Islet precursor cell (in vitro differentiated cells): ENCODE measurements at places on chromosomes 5 and 9.

- no peak for DNase-seq
These were observed 384.6 kb upstream of the KLF4 start for GRCh38 chr9:107874137-107874536.

DNA sequence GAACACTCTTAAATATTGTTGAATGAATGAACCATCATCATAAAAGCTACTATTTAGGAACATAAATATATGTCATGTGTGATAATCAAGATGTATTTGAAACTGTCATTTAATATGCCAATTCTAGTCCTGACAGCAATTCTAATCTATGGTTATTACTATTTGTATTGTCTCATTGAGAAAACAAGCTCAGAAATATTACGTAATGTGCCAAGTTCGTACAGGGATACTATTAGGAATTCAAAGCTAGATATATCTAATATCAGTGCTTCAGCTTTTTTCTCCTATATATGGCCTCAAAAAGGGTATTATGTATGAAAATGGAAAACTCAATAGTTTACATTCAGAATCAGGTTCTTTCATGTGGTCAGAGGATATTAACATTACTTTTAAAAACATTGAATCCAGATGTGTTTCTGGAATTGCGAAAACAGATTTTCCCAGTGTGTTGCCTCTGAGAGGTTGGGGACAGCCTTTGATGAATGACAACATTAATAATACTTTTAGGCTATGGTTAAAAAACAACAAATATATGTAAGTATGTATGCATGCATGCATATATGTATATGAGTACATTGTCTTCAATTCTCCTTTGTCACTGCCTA is 95.1 kb downstream of the KCTD16 start:
- no peak for DNase-seq

- DNase-seq = peak; percentile 18
These were observed 142.6 kb downstream of the MED10 start for GRCh38 chr5:6235726-6236125.

DNA sequence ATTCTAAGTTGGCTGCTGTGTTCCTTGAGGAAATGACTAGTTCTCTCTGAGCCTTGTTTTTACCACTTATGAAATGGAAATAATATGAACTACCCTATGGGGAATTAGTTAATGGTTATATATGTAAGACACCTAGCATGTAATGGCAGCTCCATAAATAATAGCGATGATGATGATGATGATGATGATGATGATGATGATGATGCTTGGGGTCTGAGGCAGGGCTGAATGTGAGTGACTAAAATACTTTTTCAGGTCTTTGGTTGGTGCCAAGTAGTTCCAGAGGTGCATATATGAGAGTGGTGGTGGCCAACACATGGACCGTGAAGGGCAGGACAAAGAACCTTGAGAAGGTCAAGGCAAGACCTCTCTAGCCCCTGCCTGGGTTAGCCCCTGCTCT is 123.3 kb upstream of the PANK3 start:
- DNase-seq = no peak

DNA sequence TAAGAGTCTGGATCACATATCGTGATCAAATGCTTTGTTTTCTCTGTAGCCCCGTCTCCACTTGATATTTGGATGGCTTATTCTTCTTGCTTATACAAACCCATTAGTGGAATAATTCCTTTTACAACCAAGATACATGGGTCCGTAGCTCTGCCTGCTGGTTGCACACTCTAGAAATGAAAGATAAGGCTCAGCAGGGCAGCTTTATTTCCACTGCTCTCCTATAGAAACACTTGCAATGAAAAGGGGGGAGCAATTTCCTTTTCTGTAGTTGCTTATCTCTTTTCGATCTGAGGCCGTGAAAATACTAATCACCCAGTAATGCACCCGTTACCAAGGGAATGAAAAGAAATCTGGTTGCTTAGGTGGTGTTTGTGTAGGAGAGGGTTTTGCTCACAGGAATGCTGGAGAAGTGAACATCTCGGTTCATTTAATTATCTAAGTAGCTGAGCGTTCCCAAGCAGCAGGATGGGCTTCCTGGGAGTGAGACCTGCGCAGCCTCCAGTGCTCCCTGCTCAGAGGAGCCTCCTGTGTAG is 131.7 kb downstream of the ADAMTS16 start:
- DNase-seq = no peak

GRCh38 chr5:78886341-78887230 is 98.5 kb downstream of the ARSB start:
- no peak for DNase-seq

GRCh38 chr5:62732677-62733121 is 154.1 kb downstream of the LRRC70 start:
- DNase-seq = no peak

DNA sequence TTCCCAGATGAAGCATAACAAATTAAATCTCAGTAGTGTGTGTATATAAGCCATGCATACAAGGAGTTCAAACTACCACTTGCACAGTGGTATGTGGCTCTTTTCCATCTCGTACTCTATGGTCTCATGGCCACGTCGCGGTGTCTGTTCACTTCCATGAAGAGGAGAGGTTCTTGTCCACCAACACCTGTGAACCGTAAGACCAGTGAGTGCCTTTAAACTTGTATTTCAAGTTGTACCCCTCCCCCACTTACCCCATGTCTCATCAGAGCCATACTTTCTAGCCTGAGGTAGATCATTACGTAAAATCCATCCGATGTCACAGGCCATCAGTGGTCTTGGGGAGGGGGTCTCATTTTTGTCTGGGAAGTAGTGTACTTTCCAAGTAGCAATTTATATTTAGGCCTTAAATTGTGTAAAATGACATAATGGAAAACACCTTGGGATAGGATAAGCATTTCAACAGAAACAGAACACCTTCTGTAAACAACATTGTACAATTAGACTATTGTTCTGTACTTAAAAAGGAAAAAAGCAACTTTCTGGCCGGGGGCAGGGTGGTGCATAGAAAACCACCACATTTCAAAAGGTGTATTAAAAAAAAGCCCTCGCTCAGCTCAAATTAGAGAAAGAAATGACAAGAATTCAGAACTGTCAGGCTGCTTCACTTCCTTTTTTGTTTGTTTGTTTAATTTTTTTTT is 163.0 kb downstream of the SMARCA2 start:
- peak; percentile 66 for DNase-seq

DNA sequence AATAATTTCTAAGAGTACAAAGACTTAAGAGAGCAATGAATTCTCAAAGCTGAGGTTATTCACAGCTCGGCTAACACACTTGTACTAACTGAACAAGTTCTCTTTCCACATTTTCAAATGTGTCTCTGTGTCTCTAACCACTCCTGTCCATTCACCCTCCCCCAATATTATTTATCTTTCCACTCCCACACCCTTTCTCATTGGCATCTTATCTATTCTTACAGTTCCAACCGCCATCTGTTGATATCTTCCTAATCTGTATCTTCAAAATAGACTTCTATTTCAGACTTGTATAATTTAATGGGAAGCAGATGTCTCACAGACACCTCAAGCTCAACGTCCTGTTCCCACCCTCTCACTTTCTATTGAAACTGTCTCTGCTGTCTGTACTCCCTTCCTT is 205.9 kb downstream of the ANXA1 start:
- DNase-seq = no peak

GRCh38 chr5:82205005-82205404 is 73.1 kb downstream of the RPS23 start:
- no peak for DNase-seq

DNA sequence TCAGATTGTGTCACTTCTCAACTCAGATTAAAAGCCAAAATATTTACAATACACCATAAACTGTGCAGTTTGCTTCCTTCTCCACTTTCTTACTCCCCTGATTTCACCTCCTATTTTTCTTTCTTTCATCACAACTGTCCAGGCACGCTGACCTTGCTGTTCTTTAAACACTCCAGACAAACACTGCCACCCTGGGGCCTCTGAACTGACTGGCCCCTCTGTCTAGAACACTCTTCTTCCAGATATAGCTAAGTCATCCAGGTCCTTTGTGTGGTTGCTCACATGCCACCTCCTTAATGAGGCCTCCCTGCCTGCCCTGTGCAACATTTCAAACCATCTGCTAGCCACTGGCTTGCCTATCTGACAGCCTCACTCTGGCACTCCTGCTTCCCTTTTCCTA is 46.6 kb downstream of the ATG10 start:
- DNase-seq = peak; percentile 85

DNA sequence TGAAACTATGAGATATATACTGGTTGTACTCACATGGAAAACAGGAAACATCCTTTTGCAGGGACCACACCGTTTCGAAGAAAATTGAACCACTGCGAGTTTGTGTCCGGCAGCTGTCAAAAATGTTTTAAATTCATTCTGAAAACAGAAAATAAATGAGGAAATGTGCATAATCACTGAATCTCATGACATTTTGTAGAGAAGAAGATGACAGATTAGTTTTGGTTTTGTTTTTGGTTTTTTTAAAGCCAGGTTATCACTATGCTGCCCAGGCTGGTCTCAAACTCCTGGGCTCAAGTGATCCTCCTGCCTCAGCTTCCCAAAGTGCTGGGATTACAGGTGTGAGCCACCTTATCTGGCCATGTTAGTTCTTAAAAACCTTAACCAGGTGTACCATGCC is 3.5 kb downstream of the TXNDC8 start:
- DNase-seq = no peak

GRCh38 chr5:177355868-177356168 is 1.9 kb upstream of the RGS14 start:
- no peak for DNase-seq

GRCh38 chr9:1071730-1072129 is 21.6 kb downstream of the DMRT2 start:
- no peak for DNase-seq

- peak; percentile 60 for DNase-seq
These were observed 115.0 kb downstream of the NFIB start for GRCh38 chr9:14198841-14199455.

- no peak for DNase-seq
These were observed 236.1 kb downstream of the PAPPA start for GRCh38 chr9:116389541-116390302.

- DNase-seq = no peak
These were observed 35.1 kb downstream of the DMXL1 start for GRCh38 chr5:119105971-119106370.

DNA sequence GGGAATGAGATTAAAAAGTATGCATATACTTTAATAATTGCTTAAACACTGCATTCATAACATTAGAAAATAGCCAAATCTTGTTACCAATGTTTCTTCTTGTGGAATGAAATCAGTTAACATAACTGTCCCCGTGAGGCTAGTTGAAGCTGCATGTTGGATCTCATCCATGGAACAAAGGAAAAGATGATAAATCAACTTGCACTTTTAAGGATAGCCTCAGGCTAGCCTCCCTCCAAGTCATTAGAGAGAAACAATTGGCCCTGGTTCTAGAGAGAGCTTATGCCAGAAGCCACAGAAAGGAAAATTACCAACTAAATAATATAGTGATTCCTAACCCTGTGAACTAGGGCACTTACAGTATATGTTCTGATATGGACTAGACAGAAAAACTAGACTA is 66.9 kb downstream of the GRIN3A start:
- DNase-seq = no peak

- no peak for DNase-seq
These were observed 26.9 kb upstream of the EXOC3 start for GRCh38 chr5:415928-416635.

DNA sequence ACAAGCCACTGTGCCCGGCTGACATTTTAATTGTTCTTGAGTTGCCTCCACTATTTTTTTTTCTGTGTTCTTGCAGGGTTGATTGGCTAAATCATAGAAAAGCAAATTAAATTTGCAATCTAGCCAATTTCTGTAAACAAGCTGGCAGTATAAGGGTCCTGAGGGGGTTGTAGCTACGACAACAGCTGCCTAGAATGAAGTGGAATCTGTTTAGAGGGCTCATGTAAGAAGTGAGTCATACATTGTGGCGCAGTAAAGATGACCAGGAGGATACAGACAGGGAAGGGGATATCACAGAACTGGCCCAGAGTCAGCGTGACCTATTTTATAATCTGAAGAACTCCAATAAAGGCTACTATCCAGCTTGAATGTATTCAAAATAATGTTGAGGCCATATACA is 82.2 kb upstream of the TLE1 start:
- DNase-seq = peak; percentile 56

GRCh38 chr5:39337252-39337915 is 26.9 kb downstream of the C9 start:
- DNase-seq = no peak

- DNase-seq = no peak
These were observed 80.9 kb downstream of the PPP2R2B start for GRCh38 chr5:146797658-146798057.

DNA sequence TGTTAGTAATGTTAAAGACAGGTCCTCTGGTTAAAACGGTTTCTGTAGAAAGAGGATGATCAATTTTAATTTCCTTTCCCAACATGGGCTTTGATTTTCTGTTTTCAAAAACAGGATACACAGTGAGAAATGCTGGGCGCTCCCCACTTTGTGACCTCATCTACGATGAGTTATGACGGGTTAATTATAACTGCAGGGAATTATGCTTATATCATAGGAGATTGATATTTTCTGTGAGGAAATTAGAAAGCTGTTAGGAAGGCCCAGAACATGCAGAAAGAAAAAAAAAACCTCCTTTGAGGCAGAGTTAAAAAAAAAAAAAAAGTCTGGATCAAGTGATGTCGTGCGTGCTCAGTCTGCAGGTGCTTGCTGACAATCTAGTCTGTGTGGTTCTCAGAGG is 176.8 kb upstream of the OTULINL start:
- no peak for DNase-seq

- no peak for DNase-seq
These were observed 72.2 kb downstream of the LIX1 start for GRCh38 chr5:97070234-97070633.

- peak; percentile 62 for DNase-seq
These were observed 143.2 kb downstream of the HMHB1 start for GRCh38 chr5:143955141-143955540.

DNA sequence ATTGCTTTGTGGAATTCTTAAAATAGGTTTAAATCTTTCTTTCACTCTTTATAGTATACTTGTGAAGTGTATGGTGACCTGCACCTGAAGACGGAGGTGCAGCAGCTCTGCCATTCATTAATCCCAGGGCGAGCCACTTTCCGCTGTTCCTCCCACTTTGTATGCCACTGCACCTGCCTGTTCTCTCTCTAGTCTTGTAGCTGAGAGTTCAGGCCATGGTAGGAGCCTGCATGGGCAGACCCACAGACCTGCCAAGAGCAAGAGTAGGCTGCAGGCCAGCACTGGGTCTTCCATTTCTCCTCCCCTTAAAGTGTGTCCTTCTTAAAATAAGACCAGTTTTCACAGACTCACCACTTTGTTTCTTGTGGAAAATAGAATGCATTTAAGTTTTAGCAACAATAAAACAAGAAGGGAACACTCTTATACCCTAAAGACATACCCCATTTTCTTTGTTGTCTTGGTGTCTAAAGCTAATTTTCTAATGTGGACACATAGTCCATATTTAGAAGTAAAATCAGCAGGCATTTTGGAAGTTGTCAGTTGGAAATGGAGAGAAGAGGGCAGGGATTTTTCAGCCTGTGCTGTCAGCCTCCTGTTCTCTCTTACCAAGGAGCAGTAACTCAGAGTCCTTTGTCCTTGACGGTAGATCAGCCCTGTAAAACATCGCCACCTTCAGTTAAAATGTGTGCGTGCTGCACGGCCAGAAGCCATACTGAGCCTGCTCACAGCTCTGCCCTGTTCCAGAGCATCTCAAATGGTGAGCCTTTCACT is 103.2 kb downstream of the SNCAIP start:
- DNase-seq = peak; percentile 88
